ENCODE measurements at places on chromosomes 3 and 15.

GRCh38 chr15:27842526-27842925, 256.6 kb downstream of the OCA2 start:
- DNase-seq: no peak

GRCh38 chr3:175336406-175337133, 477.4 kb downstream of the NAALADL2 start:
- no peak for DNase-seq

GRCh38 chr3:107387555-107387954, 10.3 kb downstream of the CCDC54 start:
- no peak for DNase-seq

GRCh38 chr3:135966271-135966961, 888 bp downstream of the PPP2R3A start:
- DNase-seq: no peak

DNA sequence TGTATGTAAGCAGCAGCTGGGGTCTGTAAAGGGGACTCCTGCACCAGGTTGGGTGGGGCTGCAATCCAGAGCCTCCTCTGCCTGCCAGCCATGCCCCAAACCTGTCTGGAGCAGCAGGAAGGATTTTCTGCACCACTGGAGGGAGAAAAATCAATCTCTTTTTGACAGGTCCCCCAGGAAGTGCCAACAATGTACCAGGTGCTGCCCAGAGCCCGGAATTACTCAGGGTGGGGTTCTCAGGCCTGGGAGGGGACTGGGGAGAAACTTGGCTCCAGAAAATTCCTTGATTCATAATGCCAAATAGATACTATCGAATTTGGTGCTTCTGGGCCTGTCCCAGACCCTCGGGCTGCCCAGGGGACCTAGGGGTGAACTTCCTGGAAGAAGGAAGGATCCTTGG, 52.6 kb downstream of the WNT7A start:
- no peak for DNase-seq

DNA sequence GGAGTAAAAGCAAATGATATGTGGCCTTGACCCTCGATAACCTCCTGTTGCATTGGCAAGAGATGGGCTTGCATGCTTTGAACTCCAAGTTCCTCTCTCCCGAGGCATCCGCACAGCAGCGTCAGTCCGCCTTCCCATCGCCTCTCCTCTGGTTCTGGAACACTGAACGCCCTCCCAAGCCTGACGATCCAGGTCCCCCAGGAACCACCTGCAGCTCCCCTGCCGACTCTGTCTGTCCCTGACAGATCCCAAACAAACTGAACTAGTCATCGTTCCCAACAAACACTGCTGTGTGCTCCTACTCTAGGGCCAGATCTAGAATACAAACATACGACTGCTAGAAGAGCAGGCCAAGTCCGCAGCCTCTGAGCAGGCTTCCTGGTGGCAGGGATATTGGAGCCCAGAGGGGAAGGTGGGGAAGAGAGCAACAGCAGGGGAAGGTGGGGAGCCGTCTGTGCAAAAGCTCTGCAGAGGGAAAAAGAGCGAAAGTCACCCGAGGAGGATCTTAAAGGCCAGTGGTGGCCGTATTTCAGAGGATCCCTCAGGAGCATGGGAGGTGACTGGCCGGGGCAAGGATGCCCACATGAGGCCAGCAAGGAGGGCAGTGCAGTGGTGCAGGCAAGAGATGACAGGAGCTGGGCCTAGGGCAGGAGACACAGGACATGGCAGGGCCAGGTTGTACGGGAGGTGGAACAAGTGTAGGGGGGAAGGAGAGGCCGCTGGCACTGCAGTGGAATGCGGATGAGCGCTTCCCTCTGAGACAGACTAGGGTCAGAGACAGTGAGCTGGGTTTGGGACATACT, 50.8 kb downstream of the PCSK6 start:
- no peak for DNase-seq

DNA sequence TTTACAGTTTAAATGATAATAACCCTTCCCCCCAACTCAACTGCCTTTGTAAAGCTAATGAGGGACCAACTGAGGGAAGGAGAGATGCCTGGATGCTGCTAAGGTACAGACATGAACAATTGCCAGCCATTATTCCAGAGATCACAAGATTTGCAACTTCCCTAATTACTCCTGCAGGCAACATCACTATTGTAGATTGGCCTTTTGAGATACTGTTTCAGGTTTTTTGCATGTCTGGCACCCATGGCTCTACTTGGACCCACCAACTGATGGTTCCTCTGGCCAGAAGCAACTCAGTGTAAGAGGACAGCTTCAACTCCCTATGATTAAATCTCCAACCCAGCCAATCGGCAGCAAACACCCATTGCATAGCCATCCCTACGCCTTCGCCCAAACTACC, 478.7 kb downstream of the FHIT start:
- DNase-seq: no peak

DNA sequence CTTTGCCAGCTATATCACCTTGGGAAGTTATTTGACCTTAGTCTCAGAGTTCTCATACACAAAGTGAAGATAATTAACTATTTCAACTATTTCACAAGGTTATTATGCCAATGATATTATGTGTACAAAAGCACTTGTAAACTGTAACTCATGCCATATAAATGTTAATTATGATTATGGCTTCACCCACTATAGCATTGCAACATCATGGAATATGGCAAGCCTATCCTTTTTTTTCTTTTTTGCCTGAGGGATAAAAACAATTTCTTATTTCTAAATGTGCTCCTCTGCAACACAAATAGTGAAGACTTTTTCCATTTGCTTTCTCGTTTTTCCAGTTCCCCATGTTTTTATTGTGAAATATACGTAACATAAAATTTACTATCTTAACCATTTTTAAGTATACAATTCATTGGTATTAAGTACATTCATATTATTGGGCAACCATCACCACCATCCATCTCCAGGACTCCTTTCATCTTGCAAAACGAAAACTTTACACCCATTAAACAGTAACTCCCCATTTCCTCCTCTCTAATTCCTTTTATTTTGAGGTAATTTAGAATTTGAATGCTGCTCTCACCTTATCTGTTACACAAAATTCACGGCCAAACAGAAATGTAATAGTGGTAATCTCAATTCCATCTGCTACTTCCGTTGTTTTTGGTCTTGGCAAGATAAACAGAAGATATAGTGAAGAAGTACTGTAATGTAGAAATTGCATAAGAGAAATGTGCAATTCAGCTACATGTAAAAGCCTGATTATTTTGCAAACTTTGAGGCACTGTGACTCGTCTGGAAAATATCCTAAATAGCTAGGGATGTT, 46.3 kb downstream of the NANOGP8 start:
- DNase-seq: peak; percentile 28

- DNase-seq: no peak
Measured at GRCh38 chr3:137061186-137061585, 103.4 kb downstream of the IL20RB start.

- no peak for DNase-seq
Measured at GRCh38 chr3:61172684-61173083, 78.6 kb downstream of the FHIT start.

GRCh38 chr3:13013151-13013561, 60.1 kb downstream of the IQSEC1 start:
- DNase-seq: no peak

DNA sequence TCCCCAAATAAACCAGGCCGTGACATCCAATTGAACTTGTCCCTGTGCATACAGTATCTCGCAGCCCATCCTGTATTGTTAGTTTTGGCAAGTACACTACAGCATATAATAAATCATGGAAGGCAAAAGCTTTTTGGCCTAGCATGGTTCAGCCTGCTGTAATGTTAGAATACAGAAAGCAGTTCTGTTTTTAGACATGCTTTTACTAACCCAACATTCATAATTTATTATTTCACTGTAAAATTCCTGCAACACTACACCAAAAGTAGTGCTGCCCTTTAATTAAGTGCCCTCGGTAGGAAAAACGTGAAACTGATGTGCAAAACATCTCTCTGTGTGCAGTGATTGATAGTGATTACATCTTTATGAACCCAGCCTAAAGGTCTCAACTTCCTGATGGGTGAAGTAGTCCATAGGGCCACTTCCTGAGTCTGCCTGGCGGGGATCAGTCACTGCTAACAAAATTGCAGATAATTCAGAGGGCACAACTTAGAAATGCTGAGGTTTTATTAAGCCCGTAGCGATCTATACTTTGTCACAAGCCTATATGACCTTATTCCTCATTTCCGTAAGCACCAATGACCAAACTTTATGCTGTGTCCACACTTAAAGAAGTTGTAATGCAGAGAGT, 227.8 kb downstream of the CDIN1 start:
- no peak for DNase-seq

- no peak for DNase-seq
Measured at GRCh38 chr3:170425491-170426239, 7.0 kb downstream of the CLDN11 start.

GRCh38 chr15:37135225-37135624, 34.9 kb upstream of the MEIS2 start:
- no peak for DNase-seq
